HuH-7 (cell line): ENCODE measurements at places on chromosomes 3 and 15.

DNA sequence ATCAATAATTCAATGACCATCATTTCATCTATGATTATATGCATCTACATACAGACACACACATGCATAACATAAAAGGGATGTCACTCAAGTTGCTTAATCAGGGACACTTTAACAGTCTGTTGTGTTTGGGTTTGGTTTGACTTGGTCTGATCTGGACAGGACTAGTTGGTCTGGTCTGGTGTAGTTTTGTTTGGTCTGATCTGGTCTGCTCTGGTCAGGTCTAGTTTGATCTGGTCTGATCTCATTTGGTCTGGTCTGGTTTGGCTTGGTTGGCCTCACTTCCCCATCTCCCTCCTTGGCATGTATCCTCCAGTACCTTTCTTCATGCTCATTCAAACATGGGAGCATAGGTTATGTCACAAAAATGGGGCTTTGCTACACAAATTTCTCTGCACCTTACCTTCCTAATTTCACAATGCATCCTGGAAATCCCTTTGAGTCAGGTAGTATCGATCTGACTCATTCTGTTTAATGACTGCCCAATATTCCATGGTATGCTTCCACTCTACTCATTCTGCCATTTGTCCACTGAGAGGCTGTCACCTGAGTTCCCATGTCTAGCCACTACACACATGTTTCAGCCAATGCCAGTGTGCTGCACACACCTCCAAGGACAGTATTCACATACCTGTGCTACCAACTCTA, 73.0 kb upstream of the TPM1 start:
- no peak for DNase-seq

GRCh38 chr3:42439261-42440115, 29.1 kb upstream of the LYZL4 start:
- DNase-seq, result no peak

DNA sequence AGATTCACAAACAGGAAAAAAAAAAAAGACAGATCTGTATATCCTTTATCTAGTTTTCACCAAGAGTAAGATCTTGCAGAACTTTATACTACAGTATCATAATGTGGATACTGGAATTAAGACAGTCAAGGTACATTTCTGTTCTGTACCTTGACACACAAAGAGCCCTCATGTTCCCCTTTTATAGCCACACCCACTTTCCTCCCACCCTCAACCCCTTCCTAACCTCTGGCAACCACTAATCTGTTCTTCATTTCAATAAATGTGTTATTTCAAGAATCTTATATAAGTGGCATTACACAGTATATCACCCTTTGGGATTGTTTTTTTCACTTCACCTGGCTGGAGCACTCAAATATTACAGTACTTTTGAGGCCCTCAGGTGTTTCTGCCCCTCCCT, 3.6 kb upstream of the RAB6B start:
- no peak for DNase-seq

DNA sequence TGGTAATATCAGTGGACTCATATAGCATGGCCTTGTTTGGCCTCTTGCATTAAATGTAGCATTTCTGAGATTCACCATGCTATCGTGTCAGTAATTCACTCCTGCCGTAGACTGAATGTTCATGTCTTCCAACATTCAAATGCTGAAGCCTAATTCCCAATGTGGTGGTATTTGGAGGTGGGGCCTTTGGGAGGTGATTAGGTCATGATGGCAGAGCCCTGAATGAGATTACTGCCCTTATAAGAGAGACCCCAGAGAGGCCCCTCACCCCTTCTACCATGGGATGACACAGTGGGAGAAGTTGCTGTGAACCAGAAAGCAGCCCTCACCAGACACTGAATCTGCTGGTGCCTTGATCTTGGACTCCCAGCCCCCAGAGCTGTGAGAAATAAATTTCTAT, 241.4 kb downstream of the VPS13C start:
- DNase-seq, result no peak

DNA sequence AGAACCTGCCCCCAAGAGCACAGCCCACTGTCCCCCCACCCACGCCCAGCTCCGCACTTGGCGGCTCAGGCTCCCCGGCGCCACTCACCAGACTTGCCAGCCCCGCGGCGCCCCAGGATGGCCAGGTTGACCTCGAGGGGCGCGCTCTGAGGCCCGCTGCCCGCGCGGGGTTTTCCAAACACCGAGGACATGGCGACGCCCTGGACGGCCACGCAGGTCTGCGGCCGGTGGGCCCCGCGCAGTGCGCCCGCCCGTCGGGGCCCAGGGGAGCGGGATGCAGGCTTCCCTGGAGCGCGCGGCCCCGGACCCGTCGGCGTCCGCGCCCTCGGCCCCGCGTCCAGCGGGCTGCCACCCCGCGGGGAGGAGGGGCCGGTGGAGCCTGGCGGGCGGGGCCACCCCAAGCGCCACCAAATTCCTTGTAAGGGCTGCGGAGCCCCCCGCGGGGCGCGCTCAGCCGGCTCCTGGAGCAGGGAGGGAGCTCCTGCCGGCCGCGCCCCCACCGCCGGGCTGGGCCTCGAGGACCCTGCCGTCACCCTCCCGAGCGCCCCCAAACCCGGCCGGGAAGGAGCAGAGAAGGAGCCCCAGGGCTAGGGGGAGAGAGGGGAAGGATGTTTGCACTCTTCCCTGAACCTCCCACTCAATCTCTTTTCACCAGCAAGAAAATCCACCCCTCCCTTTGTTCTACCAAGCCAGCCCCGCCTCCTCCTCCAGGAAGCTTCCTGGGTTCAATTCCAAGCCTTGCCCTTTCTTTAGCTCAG, at the start of gene RASL12:
RASL12 (minus strand) TSS at position 347 of the 758 bp plus-strand sequence; CDS start at position 191, 156 bp downstream.
- peak; percentile 79 for DNase-seq

GRCh38 chr3:124685481-124685880, 44.8 kb upstream of the UMPS start:
- no peak for DNase-seq

DNA sequence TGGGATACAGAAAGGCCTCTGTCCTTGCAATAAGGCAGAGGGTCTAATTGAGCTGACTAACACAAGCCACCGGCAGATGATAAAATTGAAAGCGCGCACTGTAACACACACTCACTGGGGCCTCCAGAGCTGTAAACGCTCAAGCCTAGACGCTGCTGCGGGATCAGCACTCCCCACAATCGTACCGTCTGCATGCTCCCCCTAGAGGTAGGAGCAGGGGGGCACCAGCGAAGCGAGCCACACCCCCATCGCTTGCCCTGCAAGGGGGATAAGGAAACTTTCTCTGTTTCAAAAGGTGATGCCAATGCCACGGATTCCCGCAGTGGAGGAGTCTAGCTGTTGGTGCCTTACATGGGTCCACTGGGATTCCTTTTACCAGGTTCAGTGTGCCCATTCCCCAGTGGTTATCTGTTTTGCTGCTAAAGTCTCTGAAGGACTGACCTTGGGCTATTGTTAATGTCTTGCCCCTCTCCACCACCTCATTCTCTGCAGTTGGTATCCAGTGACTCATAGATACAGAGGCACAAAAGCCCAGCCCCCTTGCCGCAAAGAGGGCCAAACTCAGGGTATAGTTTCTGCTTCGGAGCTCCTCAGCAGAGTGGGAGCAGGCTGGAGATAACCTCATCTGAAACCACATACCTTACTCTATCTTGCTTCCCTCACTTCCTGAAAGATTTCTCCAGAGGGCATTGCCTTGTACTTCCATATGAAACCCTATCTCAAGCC, 139.3 kb upstream of the KBTBD8 start:
- DNase-seq, result peak; percentile 2

DNA sequence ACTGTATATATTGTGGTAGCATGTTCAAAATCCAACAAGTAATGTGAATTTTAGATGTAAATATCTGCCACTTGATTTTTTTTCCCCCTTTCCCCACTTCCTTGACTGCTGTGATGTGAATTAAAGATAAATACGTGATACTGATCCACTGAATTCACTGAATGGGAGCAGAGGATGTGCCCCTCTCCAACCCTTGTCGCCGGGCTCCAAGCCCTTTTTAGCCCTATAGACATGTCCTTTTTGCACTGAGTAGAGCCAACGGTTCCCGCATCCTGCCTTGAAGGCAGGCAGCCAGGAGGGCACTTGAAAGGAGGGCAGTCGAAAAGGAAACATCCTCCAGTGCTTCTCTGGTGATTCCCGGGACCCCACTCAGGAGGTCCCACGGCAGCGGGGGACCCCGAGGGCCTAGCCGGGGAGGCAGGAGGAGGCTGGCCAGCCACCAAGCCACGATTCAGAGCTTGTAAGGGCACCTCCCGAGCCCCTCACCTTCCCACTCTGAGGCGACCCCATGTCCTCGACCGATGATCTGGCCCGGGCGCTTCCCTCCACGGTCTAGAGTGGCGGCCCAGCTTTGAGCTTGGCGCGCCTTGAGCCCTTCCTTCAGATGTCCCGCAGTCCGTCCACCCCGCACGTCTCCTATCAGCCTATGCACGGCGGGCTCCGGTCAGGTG, 901 bp upstream of the MANF start:
- DNase-seq, result no peak

DNA sequence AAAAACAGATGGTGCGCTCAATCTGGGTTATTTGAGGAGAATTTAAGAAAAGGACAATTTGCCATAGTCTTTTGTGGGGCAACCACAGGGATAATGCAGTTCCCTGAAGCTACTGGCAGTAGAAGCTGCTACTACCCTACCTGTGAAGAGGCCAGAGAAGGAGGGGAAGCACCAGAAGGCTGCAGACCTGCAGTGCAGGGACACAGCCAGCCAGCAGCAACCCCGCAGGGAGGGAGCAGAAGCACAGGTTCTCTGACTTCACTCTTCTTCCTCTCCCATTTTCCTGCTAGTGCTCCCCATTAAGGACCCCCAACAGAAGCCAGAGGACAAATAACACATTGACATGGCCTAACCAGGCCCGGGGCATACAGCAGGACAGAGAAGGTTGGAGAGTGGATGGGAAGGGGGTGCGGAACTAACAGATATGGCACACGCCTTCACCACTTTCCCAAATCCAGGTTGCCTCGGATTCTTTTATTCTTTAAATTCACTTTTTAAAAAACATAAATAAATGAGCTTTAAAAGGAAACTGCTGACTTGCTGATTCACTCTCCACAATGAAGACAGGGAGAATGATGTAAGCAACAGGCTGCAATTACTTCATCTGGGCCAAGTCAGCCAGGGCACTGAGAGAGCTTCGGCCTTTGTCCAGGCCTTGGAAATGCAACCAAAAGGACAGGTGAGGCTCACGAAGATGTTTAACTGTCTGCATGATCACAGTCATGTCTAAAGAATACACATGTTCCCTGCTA, 30.1 kb downstream of the POPDC2 start:
- no peak for DNase-seq

DNA sequence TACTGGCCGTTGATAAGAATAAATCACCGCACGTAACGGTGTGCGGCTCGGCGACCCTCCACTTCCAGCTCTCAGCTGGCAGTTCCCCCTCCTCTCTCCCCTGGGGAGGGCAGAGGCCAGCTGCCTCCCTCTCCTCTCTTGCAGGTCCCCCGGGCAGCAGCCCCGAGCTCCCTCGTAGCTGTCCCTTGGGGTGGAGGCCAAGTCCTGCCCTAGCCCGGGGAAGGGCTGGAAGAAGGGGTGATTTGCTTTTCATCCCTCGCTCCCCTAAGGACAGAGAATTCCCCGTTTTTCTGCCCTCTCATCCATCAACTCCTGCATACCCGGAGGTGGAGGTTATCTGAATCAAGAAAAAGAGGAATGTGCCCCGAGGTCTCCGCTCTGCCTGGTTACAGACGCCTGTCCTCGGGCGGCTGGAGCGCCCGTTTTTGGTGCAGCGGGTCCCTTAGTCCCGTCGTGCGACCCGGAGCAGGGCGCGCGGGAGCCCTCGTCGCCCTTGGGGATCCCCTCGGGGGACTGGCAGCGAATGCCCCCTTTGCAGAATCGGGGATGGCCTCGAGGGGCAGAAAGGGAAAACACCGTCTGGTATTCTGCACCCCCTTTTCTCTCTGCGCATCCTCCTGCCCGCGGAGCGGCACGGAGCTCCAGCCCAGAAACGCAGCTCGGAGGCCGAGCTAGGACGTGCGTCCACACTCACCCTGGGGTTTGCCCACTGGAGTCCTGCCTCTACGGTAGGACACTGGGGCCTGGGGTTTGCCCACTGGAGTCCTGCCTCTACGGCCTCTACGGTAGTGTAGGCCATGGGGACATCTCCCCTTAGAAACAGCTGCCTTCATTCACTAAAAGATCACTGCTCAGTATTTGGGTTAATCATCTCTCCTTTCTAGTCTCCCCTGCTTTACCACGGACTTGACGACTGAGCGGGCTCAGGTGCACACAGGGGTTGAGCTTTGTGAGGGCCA, 2.2 kb downstream of the PTPRG start:
- DNase-seq, result no peak

DNA sequence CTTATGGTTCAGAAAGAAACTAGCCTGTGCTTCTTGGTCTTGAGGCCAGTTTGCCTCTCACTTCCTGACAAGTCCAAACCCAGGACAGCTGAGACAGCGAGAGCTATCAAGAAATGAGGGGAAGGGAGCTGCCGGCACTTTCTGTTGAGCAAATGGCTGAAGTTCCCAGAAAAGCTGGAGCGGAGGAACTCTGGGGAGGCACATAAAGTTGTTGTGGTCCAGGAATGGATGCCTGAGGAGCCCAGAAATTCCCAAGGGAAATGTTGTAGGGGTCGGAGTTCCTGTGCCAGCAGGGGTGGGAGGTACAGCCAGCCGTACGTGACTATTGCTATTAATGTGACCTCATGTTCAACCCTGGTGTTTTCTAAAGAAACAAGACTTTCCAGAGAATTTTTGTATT, 98.8 kb upstream of the TNFAIP8L3 start:
- DNase-seq, result no peak

DNA sequence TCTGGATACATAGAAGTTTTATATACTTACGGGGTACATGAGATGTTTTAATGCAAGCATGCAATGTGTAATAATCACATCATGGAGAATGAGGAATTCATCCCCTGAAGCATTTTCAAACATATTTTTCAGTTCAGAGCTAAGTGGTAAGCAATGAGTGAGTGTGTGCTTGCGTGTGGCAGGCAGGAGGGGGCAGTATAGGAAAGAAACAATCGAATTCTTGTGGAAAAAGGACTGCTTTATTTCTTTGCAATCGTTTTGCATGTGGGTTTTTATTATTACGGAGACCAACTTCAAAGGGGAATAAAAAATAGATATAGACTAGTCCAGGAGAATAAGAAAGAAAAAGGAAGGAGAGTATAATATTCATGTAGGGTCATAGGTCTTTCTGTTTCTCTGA, 271.6 kb downstream of the CHL1 start:
- no peak for DNase-seq

GRCh38 chr15:41125931-41126642, 10.0 kb upstream of the INO80 start:
- peak; percentile 30 for DNase-seq

- DNase-seq, result no peak
These were observed 65.5 kb downstream of the SMAD3 start for GRCh38 chr15:67130673-67131601.

- DNase-seq, result no peak
These were observed 69.1 kb downstream of the LRRK1 start for GRCh38 chr15:100988297-100988696.

DNA sequence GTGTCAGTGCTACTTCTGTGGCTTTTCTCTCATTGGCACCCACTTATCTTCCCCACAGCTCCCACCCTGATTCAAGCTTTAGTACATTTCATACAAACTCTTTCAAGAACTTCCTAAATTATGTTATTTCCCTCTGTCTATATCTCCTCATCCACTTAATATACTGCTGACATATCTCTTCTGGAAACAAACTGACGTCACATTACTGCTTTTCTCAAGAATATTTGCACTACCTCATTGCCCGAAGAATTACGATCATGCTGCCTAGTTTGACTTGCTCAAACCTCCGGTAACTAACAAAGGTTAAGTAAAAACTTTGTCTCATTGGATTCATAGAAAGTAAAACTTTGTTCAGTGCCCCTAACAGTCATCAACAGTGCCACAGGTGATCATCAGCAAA, 76.5 kb downstream of the STAC start:
- DNase-seq, result no peak

- no peak for DNase-seq
These were observed 162.9 kb upstream of the NR2E3 start for GRCh38 chr15:71647487-71647808.
